ENCODE measurements at places on chromosomes 16 and 17.

DNA sequence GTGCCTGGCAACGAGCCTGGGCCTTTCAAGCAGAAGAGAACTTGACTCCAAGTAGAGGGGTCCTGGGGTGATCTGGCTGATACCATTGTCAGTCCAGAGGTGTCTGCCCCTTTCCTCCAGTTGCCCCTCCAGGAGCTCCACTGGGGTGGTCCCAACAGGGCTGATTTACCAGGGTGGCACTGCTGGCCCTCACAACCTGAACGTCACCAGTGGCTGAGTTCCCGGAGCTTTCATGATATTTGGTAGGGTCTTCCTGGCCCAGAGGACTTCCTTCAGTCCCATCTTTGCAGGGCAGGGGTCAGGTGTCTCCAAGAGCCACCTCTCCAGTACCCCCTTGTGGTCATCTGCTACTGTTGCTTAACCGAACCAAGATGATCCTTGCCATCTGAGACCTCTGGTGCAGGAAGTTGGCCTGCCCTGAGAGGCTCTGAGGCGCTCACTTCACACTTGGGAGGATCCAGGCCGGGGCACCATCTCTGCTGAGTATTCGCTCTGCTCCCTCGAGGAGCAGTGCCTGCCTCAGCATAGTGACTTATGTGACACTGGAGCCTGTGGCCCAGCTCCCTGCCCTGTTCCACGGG, 3.5 kb downstream of the LIMD2 start:
- no peak for DNase-seq

GRCh38 chr16:27792486-27793248, 242.7 kb downstream of the KATNIP start:
- DNase-seq: no peak

- DNase-seq: no peak
These were observed 507.8 kb upstream of the EEF2KMT start for GRCh38 chr16:5605404-5605803.

DNA sequence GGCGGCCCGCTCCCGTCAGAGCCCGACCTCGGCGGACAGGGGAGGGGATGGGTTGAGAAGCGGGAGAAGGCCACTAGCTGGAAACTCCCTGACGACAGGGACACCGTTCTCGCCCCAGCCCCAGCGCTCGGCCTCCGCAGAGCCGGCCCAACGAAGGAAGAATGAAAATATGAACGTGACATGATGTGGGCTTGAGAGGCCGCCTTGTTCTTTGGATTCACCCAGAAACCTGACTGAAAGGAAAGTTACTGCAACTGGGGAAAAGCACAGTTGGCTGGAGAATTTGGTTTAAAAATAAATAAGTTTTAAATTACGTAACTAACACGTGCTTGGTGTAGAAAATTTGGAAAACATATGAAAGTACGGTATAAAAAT, 21.1 kb downstream of the NPTX1 start:
- DNase-seq: peak; percentile 49

DNA sequence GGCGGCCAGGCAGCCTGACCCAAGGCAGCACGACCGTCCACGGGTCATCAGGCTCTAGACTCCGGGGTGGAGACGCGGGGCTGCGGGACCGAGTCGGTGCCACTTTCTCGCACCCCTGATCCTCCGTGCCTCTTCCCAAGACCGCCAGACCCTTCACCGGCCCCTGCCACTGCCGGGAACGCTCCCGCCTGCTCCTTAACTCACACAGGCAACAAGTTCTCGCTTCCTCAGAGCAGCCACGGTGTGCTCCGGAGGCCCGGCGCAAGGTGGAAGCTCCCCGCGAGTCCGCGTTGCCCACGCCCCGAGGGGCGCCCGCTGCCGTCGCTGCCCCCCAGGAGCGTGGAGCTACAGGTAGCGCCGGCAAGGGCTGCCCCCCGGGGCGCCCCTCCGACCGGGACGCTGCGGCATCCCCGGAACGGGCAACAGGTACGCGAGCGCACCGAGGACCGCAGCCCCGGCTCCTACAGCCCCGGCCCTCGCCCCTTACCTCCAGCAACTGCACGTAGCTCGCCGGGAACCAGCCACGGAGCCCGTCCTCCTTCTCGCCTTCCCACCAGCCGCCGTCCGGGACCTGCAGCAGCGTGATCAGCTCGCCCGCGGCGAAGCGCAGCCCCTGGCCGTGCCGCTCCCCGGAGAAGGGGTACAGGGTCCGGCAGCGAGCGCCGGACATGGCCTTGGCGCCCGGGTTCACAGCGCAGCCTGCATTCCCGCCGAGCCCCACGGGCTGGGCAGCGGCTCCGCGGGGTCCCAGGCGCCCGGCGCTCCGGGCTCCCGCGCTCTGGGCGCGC, 491 bp downstream of the GAS7 start:
- no peak for DNase-seq

DNA sequence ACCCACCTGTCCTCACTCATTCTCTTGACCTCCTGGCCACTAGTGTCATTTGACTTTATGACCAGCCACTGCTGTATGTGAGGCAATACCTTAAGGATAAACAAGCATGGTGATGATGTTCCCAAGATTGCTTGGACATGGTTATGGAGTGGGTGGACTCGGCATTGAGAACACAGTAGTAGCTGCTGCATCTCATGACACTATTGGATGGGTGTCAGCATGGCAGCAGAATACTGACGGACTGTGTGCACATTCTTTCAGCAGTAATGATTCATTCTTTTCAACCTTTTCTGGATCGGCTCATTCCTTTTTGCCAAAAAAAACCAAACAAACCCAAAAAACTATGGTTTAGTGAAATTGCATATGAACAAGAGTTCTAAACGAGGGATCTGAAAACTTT, 13.5 kb downstream of the SPECC1 start:
- DNase-seq: no peak

- DNase-seq: peak; percentile 75
These were observed 54.4 kb downstream of the PITPNC1 start for GRCh38 chr17:67431249-67432015.

- peak; percentile 95 for DNase-seq
These were observed 58.4 kb downstream of the TOM1L2 start for GRCh38 chr17:17913695-17914332.

DNA sequence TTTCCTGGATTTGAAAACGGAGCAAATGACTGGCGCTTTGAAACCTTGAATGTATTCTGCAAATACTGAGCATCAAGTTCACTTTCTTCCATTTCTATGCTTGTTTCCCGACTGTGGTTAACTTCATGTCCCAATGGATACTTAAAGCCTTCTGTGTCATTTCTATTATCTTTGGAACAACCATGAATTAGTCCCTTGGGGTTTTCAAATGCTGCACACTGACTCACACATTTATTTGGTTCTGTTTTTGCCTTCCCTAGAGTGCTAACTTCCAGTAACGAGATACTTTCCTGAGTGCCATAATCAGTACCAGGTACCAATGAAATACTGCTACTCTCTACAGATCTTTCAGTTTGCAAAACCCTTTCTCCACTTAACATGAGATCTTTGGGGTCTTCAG, 32.3 kb downstream of the BRCA1 start:
- no peak for DNase-seq

GRCh38 chr17:73401911-73402310, 90.1 kb upstream of the CDC42EP4 start:
- no peak for DNase-seq

DNA sequence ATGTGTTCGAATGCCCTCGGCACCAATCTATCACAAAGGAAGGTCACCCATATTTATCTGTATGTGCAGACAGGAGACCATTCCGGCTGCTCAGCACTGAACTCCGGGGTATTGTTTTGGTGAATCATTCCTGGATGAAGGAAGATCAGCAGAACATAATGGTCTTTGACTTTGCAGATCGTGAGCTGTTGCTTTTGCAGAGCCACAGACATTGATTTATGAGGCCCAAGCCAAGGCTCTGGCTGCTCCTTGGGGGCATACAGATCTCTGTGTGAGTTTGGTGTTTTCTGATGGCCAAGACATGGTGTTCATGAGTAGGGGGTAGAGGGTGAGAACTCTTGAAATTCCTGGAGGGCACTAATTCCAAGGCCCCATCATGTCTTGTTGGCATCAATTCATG, 458.8 kb upstream of the HSBP1 start:
- no peak for DNase-seq

GRCh38 chr16:70428178-70428998, 10.5 kb downstream of the ST3GAL2 start:
- peak; percentile 72 for DNase-seq

GRCh38 chr16:88318521-88318920, 64.2 kb upstream of the ZNF469 start:
- no peak for DNase-seq

DNA sequence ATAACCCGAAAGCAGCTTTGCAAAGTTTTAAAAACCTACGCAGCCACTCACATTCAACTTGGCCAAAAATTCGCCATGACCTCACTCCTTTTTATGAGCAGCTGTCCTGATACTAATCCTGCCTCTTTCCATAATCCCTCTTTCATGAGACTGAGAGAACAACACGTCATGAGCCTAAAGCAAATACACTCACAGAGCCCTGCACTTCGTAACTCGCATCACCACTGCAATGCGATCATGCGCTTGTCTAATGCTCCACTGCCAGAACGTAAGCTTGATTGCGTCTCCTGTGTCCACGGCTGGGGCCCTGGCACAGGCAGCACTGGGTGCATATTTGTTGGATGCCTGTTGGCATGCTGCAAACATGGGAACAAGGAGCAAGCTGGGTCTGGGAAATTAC, 36.2 kb downstream of the CDRT4 start:
- no peak for DNase-seq

DNA sequence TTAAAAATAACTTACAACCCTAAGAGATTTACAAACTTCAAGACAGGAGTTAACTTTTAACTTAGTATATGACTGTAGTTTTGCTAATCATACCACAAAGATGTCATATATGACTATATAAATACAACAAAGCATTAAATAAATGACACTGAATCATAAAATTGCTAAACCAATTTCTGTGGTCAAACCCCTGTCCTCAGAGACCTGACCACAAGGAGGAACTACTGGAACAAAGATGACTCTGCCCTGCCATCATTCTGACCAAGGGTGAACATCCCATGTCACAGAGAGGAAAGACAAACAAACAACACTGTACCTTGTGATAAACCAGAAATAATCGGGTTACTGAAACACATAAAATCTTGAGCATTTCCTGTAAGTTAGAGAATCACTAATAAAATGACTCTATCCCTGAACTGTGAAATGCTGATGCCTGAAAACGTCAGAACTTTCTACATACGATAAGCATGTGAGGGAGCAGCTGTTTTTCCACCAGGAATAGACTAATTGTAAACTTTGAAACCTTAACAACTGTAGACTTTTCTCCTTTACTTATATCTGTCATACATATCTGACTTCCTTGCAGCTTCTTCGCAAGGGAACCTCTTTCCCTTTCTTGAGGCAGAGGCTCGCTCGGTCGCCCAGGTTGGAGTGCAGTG, 47.9 kb downstream of the WDR59 start:
- no peak for DNase-seq
